ENCODE measurements at places on chromosomes 12 and 14.

GRCh38 chr12:128727999-128728398 is 95.8 kb downstream of the SLC15A4 start:
- DNase-seq = no peak

- no peak for DNase-seq
These were observed 8.0 kb upstream of the ASB8 start for GRCh38 chr12:48165089-48165981.

DNA sequence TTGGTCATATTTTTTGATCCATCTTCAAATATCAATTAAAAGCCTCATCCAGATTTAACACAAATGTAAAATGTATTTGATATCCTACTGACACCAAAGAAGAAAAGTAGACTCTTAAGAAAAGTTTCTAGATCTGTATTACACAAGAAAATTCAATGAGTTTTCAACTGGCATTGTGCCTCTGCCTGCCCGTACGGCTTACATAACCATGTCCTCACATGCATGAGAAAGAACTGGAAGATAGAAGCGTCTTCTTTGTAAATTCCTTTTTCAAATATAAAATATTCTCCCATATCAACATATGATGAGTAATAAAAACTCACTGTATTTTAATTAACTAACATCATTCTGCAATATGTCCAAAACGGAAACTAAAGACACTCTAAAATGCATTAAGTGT is 7.2 kb downstream of the ANKS1B start:
- no peak for DNase-seq

GRCh38 chr14:69044965-69045555 is 66.0 kb upstream of the ACTN1 start:
- DNase-seq = no peak

DNA sequence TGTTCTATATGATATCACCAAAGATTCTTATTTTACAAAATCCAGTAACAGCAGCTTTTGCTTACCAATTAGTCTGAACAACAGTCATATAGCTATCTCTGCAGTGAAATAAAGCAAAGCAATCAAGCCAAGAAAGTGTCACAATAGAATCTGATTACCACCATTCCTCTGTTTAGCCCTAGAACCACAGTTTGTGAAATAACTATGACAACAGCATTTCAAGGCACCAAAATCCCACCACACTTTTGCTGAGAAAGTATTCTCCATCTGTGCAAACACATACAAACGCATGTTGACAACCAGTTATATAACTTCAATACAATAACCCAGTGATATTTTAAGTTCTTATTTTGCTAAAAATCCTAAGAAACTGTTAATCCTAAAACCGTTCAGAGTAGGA is 7.4 kb downstream of the PPP1R13B start:
- DNase-seq = no peak

GRCh38 chr14:21075719-21076437 is 5.8 kb downstream of the ARHGEF40 start:
- no peak for DNase-seq

DNA sequence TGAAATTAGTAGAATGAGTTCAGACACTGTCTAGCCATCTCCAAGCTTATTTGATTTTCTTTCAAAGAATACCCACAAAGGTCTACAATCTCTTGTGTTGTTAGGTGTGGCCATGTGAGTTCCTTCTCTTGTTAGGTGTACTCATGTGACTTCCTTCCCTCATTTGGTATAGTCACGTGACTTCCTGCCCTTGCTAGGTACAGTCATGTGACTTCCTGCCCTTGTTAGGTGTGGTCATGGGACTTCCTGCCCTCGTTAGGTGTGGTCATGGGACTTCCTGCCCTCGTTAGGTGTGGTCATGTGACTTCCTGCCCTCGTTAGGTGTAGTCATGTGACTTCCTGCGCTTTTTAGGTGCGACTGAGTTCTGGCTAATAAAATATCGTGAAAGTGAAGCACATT is 179.6 kb downstream of the TMX1 start:
- DNase-seq = no peak

DNA sequence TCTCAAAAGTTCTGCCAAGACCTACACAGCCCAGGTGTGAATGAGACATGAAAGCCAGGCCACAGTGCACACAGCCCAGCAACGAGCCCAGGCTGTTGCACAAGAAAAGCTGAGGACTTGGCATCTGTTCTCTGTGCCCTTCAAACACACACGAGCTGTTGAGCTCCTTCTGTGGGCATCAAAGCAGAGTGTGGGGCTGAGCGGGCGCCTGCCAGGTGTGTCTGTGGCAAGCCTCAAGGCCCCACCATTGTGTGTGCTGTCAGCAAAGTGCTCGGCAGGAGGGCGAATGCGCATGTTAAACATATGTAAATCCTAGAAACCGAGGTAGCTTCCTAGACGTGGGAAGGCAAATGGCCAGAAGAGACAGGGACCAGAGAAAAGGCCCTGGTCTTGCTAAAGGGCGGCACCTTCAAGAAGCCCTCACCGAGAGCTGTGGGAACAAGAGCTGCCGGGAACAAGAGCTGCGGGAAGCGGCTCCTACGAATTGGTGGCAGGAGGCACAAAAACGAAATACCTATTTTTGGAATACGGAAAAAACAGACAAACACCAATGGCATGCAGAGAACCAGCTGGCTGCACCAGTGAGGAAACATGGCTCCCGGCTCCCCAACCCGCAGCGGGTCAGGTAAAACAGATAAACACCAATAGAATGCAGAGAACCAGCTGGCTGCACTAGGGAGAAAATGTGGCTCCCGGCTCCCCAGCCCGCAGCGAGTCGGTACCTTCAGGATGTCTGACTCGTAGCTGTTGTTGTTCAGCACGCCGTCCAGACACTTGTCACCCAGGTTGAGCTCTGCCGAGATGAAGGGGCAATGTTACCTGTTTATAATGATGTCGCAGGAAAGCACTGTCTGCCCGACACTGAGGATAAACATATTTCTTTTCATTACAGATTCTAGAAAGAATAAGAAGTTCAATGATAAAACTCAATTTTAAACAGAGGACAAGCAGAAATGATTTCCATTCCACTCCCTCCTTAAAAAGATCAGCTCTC is 19.0 kb upstream of the GOLGA3 start:
- no peak for DNase-seq

DNA sequence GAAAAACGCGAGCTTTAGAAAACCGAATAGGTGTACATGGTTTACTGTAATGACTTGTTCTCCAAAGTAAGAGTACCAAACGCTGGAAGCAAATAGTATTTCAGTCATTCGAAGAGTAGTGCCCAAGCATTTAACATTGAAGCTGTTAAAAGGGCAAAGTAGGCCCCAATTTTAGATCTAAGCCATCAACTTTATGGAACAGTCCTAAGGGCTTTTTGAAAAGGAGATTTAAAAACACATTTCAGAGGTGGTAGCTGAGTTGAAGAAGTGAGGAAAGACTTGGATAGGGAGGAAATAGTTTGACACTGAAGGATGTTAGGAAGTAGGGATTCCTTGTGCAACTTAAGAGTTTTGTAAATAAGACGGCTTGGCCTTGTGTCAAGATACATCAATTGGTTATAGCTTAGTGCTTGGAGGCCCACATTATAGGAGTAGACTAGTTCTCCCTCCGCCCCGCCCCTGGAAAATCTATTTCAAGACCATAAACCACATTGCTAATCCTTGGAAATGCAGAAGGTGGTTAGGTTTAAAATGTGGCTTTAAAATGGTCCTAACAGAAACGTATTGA is 783 bp upstream of the TUBA1B start:
- no peak for DNase-seq

DNA sequence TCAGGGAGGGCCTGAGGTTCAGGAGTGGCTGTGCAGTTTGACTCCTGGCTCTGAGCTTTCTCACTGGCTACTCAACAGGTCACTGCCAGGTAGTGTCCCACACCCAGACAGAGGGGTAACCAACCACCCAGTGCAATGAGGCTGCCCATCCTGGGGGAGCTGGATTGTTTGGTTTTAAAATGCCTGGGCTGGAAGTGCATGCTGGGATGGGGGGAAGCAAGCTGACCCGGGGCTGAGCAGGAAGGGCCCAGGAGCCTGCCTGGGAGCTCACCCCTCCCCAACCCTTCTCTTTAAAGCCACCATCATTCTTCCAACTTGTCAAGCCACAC is 12.6 kb upstream of the ABHD12B start:
- DNase-seq = no peak

- no peak for DNase-seq
These were observed 52.0 kb downstream of the KLRG1 start for GRCh38 chr12:9041321-9041720.

DNA sequence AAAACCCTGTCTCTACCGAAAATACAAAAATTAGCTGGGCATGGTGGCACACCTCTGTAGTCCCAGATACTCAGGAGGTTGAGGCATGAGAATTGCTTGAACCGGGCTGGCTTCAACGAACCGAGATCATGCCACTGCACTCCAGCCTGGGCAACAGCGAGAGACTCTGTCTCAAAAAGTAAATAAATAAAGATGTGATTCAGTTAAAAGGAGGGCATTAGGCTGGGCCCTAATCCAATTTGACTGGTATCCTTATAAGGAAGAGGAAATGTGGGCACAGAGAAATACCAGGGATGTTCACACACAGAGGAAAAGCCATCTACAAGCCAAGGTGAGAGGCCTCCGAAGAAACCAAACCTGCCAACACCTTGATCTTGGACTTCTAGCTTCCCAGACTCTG is 10.1 kb upstream of the DCAF4 start:
- no peak for DNase-seq

- no peak for DNase-seq
These were observed 7.0 kb downstream of the NIN start for GRCh38 chr14:50823762-50824636.

- no peak for DNase-seq
These were observed 17.1 kb upstream of the FAM234B start for GRCh38 chr12:13027032-13027431.

- DNase-seq = no peak
These were observed 12.0 kb upstream of the SERPINA1 start for GRCh38 chr14:94400422-94400841.

DNA sequence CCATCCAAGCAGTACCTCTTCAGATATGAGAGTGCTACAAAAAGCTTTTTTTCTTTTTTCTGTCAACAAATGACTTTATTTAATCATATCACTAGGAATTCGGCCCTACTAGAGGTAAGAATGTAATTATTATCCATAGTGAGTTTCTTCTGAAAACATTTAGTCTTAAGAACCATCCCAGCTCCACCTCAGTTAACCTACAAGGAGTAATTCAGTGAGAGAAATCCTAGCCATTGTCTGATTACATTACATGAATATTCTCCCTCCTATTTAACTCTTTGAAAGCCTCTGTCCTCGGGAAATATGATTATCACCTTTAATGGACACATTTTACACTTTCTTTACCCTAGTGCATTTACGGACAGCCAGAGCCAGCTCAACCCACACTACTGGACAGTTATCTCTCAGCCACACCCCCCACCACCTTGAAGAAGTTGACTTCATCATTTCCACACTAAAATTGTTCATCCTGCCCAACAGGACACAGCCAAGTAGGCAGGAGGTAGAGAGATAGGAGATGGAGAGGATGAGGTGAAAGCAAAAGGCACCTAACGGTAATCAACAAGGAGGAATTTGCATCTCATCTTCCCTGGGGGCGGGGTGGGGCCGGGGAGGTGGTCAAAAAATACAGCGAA is 1.3 kb downstream of the PPFIA2 start:
- no peak for DNase-seq

GRCh38 chr14:78319887-78320635 is 149.9 kb downstream of the NRXN3 start:
- DNase-seq = no peak

GRCh38 chr12:71840231-71840847 is 780 bp downstream of the TBC1D15 start:
- no peak for DNase-seq

- DNase-seq = no peak
These were observed 217.0 kb downstream of the SYNE2 start for GRCh38 chr14:64069634-64070359.

DNA sequence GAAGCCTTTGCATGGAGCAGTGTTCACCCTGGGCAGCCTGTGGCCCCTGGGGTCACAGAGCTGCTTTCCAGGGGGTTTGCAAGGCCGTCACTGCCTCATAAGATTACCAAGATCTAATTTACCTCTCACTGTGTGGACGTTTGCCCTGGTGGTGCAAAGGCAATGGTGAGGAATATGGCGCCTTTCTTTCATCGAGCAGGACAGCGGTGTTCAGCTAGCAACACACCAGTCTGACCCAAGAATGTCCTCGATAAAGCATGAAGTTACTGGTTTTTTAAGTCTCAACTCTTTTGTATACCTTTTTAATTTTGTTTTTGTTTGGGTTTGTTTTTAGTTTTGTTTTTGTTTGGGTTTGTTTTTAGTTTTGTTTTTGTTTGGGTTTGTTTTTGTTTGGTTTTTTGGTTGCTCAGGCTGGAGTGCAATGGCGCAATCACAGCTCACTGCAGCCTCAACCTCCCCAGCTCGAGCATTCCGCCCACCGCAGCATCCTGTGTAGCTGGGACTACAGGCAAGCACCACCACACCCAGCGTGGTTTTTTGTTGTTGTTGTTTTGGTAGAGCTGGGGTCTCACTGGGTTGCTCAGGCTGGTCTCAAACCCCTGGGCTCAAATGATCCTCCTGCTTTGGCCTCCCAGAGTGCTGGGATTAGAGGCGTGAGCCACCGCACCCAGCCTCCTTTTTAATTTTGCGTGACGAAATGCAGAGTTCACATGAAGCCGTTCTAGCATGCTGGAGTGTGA is 57.9 kb downstream of the PPP2R5C start:
- DNase-seq = no peak

DNA sequence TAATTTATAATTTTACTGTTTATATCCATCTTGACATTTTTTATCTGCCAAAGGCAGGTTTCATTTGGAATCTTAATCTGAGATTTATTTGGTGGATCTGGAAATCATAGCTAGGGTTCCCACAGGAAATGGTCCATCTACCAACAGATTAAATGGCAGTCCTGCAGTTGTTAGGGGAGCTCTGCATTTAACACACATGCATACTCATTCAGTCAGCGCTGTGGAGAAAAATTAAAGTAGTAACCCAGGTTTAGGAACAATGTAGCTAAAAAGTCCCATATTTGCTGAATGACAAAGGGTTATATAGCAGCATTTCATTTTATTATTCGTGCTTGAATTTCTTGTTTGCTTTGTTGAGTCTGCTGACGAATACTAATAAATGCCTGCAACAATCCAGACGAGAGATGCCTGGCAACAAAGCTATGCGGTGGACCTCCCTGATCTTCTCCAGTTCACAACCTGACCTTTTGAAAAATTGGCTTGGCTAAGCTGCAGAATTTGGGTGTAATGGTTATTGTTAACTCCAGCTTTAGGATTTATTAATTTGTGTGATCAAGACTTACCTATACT is 59.8 kb downstream of the MIPOL1 start:
- DNase-seq = no peak

DNA sequence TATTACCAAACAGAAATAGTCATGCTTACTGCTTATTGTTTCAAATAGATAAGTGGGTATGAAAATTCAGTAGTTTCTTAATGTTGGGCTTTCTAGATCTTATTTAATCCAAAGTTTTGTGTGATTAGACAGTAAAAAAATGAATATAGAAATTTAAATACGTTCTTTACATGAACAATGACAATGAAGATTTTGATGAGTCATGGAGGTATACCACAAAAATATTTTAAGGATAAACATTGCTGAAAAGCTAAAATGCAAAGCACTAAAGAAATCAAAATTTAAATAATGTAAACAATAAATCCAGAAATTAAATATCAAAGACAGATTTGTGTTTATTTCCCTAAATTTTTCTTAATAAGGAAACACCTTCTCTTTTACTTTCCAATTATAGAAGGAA is 78.3 kb downstream of the PIK3C2G start:
- DNase-seq = no peak

- no peak for DNase-seq
These were observed 66.5 kb upstream of the DDX11 start for GRCh38 chr12:31007153-31007495.

Data from stimulated activated CD4-positive, alpha-beta T cell treated with anti-CD3 and anti-CD28 coated beads, Interleukin-1b, Interleukin-23, amount 100 ng/mL, for 24 hours (primary cell).